ENCODE measurements at places on chromosomes 11 and 22. TPM values are rescaled to one million over a fixed set of nuclear protein-coding genes. Genes with fewer than 3 reads are reported as not detected.

- no peak for DNase-seq
- H3K27ac ChIP-seq = peak overlapping the region; percentile 55
- peaks cover 66% of the 10 kb centered on the region for H3K4me1 ChIP-seq
- peaks cover 2% of the 10 kb centered on the region for H3K27me3 ChIP-seq
Measured at GRCh38 chr22:31244943-31245451, 32.9 kb downstream of the LIMK2 start.

- H3K27ac ChIP-seq = no peak overlapping the region
- no peaks in the 10 kb centered on the region for H3K36me3 ChIP-seq
- no peaks in the 10 kb centered on the region for H3K4me1 ChIP-seq
- no peak for DNase-seq
- no peak overlapping the region for H3K4me3 ChIP-seq
Measured at GRCh38 chr11:85766721-85767161, 44.2 kb downstream of the SYTL2 start.

KBTBD4 gene
- total RNA-seq = 12.1 TPM

- H3K36me3 ChIP-seq = no peaks in the 10 kb centered on the region
- no peak overlapping the region for H3K27ac ChIP-seq
- H3K27me3 ChIP-seq = no peaks in the 10 kb centered on the region
- no peak overlapping the region for H3K4me3 ChIP-seq
- no peak for DNase-seq
- H3K4me1 ChIP-seq = peaks cover 3% of the 10 kb centered on the region
Measured at GRCh38 chr11:39367534-39367933, 2091.9 kb downstream of the LRRC4C start.

GRCh38 chr22:23147617-23148387 lies 2.5 kb downstream of the RAB36 start:
- DNase-seq = no peak
- peaks cover 12% of the 10 kb centered on the region for H3K27me3 ChIP-seq
- H3K4me1 ChIP-seq = peaks cover 29% of the 10 kb centered on the region
- H3K27ac ChIP-seq = peak overlapping the region; percentile 8
- H3K36me3 ChIP-seq = peaks cover 6% of the 10 kb centered on the region
- peak overlapping the region; percentile 32 for H3K4me3 ChIP-seq

DNA sequence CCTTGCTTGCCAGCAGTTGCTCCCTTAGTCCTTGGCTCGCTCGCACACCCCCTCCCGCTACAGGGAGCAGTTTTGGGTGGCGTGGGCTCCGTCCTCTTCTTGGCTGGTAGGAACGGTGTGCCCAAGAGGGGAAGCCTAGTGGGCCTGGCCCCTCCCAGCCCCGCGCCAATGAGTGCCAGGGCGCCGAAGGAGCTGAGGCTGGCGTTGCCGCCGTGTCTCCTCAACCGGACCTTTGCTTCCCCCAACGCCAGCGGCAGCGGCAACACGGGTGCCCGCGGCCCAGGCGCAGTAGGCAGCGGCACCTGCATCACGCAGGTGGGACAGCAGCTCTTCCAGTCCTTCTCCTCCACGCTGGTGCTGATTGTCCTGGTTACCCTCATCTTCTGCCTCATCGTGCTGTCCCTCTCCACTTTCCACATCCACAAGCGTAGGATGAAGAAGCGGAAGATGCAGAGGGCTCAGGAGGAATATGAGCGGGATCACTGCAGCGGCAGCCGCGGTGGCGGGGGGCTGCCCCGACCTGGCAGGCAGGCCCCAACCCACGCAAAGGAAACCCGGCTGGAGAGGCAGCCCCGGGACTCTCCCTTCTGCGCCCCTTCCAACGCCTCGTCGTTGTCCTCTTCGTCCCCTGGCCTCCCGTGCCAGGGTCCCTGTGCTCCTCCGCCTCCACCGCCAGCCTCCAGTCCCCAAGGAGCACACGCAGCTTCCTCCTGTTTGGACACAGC lies 1.6 kb downstream of the C11orf87 start:
- no peak overlapping the region for H3K27ac ChIP-seq

DNA sequence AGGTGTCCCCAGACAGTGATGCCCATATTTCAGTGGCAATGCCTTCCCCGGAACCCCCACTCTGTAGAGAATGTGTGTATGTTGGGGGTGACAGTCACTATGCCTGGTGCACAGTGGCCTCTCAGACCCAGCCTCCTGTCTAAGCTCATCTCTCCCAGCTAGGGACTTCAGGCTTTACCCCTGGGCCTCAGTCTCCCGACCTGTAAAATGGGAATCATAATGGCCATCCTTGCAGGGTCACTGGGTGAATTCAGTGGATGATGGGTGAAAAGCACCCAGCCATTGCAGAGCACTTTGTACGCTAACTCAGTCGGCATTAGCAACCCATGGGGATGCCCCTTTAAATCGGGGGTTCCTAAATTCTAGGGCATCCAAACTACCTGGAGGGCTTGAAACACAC lies 18.9 kb downstream of the FGF3 start:
- no peaks in the 10 kb centered on the region for H3K36me3 ChIP-seq
- H3K4me1 ChIP-seq = no peaks in the 10 kb centered on the region
- no peaks in the 10 kb centered on the region for H3K27me3 ChIP-seq
- H3K27ac ChIP-seq = no peak overlapping the region
- H3K4me3 ChIP-seq = no peak overlapping the region

- DNase-seq = no peak
- H3K27ac ChIP-seq = no peak overlapping the region
- H3K4me3 ChIP-seq = no peak overlapping the region
- H3K27me3 ChIP-seq = peaks cover 4% of the 10 kb centered on the region
Measured at GRCh38 chr11:8329336-8329735, 65.7 kb upstream of the LMO1 start.

DNA sequence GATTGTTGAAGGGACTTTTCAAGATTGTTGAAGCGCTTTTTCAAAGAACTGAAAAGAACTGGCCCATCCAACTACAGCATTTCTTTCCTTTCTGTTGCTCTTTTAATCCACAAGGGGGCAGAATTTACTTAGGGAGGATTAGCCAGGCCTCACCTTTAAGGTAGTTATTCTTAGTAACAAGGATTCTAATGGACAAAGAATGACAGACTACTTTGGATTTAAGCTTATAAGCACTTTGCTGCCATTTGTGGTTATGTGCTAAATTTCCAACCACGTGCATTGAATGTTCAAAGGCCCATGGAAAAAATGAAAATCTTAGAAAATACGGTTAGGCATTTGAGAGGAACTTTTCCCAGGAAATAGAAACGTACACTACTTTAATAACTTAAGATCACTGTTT lies 49.5 kb upstream of the HSPA8 start:
- H3K36me3 ChIP-seq = no peaks in the 10 kb centered on the region
- no peak overlapping the region for H3K4me3 ChIP-seq
- peaks cover 2% of the 10 kb centered on the region for H3K27me3 ChIP-seq
- H3K27ac ChIP-seq = no peak overlapping the region

KDELR3 gene
- total RNA-seq = 3.7 TPM

DNA sequence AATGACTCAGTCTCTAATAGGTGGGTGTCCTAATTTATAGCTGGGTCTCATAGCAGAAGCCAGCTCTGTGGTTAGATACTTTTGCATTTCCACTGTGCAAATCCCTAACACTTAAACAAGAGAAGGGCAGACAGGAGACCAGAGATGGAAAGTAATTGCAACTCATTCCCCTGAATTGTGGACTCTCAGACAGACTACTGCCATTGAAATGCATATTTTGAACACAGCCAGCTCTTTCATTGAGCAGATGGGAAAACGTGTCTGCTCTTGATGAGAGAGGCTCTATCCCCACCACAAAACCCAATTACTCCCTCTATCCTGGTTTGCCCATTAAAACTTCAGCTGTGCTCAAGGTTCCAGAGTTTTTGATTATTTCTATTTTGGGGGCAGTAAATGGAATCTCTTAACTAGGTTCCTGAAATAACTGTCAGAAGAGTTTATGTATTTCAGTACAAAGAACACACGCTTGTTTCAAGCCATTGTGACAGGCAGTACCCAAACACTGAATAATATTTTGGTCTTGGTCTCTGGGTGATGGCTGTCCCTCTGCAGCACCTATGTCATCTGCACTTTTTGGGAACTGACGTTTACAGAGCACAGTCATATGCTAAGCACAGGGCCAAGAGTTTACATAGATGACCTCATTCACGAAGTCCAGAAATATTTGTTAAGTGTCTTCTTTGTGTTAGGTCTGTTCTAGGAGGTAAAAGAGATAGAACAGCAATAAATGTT lies 41.7 kb downstream of the FAM227A start:
- H3K4me3 ChIP-seq = no peak overlapping the region
- H3K27me3 ChIP-seq = peaks cover 7% of the 10 kb centered on the region
- no peak overlapping the region for H3K27ac ChIP-seq
- DNase-seq = no peak

DNA sequence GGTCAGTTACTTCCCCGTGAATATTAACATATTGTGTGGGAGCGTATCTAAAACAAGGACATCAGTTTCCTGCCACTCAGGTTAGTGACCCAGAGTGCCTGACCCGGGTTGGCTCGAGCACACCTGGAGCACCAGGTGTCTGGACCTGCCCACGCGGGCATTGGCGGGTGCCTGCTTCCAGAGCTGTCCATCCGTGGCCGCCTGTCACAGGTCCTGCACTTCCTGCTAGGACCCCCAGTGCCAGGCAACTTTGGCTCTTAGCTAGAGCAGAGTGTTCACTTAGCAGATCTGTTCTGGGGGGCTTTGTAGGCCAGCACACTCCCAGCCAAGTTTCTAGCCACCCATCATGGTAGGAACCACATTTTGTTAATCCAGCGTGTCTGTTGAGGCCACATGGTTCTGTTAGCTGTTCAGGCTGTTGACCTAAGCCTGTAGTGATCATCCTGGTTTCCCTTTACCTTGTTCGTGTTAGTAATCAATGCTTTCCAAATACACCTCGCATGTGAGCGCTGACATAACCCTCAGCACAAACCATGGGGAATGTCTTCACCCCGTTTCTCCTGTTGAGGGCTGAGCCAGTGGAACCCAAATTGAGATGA lies 29.5 kb downstream of the MOV10L1 start:
- no peaks in the 10 kb centered on the region for H3K36me3 ChIP-seq
- H3K4me3 ChIP-seq = no peak overlapping the region
- H3K4me1 ChIP-seq = peaks cover 22% of the 10 kb centered on the region
- peak overlapping the region; percentile 75 for H3K27ac ChIP-seq
- H3K27me3 ChIP-seq = no peaks in the 10 kb centered on the region

DNA sequence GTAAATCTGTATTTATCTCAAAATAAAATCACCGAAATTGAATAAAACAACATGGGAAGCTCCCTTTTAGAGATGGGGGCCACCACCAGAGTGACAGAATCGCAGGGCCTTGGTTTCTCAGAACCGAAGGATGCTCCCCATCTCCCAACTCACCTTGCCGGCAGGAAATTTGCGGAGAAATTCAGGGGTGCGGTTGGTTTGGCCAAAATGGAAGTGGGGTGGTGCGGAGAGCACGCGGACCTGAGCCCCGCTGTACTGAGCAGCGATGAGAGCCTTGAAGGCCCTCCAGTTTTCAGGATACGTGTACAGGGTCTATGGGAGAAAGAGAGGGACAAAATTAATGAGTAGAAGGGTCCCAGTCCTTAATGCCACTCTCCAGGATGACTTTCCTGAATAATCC lies 1.3 kb downstream of the EEF1G start:
- DNase-seq = no peak
- H3K4me1 ChIP-seq = peaks cover 62% of the 10 kb centered on the region
- peak overlapping the region; percentile 99 for H3K4me3 ChIP-seq
- H3K27me3 ChIP-seq = peaks cover 8% of the 10 kb centered on the region

DNA sequence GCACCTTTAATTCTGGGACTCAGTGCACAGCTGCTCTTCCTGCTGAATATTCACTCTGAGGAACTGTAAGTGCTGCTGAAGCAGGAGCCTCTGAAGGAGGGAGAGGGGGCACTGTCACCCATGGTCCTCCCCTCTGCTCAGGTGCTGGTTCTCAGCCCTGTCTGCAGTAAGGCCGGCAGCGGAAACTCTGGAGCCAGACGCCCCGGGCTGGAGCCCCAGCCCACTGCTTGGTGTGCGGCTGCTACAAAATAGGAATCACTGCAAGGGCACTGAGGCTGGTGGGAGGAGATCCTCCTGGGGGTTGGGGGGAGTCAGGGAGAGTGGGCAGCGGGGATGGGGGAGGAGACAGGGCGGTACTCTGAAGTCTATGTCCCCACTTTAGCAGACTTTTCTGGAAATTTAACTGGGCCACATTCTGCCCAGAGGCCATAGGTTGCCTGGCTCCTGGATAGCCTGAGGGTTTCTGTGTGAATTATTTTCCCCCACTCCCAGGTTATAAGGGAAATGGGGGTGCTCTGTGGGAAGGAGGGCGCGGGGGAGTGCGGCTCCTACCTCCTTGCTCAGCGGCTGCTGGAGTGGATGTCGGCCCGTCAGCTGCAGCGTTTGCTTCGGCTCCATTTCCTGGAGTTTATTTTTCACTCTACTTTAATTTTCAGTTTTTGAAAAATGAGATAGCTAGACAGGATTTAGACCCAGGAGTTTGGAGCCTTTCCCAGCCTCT lies 33.6 kb downstream of the TBC1D22A start:
- H3K4me3 ChIP-seq = no peak overlapping the region
- peaks cover 23% of the 10 kb centered on the region for H3K36me3 ChIP-seq
- H3K4me1 ChIP-seq = peaks cover 20% of the 10 kb centered on the region
- no peak for DNase-seq
- no peak overlapping the region for H3K27ac ChIP-seq

VPREB1 gene
- total RNA-seq = not detected

KAT5 gene
- total RNA-seq = 28.2 TPM

MIEF1 gene
- 29.2 TPM for total RNA-seq

DNA sequence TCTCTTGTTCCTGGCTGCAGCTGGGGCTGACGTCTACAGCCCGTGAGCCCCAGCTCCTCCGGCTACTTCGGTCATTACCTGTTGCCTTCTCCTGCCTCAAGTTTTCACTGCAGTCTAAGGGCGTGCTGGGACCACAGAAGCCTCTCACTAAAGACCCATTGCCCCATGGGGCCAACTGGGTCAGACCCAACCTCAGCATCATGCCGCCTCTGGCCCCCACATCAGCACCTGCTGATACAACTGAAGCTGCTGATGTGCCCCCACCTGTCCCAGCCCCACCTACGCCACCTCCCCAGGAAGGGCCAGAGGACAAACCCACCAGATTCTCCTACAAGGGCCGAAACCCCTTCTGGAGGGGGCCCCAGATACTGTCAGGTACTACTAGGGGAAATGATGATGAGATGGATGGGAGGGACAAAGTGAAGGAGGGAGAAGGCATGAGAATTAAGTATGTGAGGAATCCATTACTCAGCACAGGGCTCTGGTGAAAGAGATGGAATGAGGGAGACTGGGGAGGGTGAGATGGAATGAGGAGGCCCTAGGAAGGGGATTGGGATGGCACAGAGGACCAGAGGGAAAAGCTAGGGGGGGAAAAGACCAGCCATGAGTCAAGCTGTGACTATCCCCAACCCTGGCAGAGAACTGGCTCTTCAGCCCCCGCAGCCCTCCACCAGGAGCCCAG lies 5.1 kb downstream of the C11orf42 start:
- no peak overlapping the region for H3K27ac ChIP-seq
- no peak for DNase-seq
- peaks cover 12% of the 10 kb centered on the region for H3K36me3 ChIP-seq
- H3K27me3 ChIP-seq = no peaks in the 10 kb centered on the region
- H3K4me1 ChIP-seq = no peaks in the 10 kb centered on the region
- no peak overlapping the region for H3K4me3 ChIP-seq

All from endothelial cell (in vitro differentiated cells).